Memory B cell (primary cell): ENCODE measurements at places on chromosomes 4 and X.

GRCh38 chrX:133633162-133633561, 217.9 kb upstream of the GPC4 start:
- no peak for DNase-seq
- no peaks in the 10 kb centered on the region for H3K36me3 ChIP-seq
- no peaks in the 10 kb centered on the region for H3K4me1 ChIP-seq
- no peak overlapping the region for H3K27ac ChIP-seq
- no peaks in the 10 kb centered on the region for H3K27me3 ChIP-seq

DNA sequence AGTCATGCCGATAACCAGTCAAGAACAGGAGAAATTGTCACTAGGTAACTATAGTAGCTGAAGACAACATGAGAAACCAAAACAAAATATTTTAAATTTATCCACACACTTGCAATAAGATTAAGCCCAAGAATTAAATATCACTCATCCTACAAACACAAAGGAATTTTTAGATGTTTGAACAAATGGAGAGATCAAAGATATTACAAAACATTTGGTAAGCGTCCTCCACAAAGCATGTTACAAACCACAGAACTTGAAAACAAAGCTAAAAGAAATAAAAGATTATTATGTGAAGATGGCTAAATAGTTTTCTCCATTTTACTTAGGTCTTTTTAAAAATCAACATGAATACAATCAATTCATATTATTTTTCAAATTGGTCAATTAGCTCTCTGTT, 631.9 kb upstream of the INTU start:
- H3K4me3 ChIP-seq, result no peak overlapping the region
- no peaks in the 10 kb centered on the region for H3K27me3 ChIP-seq
- no peak for DNase-seq
- H3K4me1 ChIP-seq, result no peaks in the 10 kb centered on the region
- H3K27ac ChIP-seq, result no peak overlapping the region

- no peak for DNase-seq
- no peak overlapping the region for H3K4me3 ChIP-seq
- H3K4me1 ChIP-seq, result no peaks in the 10 kb centered on the region
Measured at GRCh38 chrX:135490979-135491514, 29.4 kb upstream of the INTS6L start.

- H3K4me1 ChIP-seq, result no peaks in the 10 kb centered on the region
- H3K27me3 ChIP-seq, result no peaks in the 10 kb centered on the region
- no peaks in the 10 kb centered on the region for H3K36me3 ChIP-seq
- H3K27ac ChIP-seq, result no peak overlapping the region
- DNase-seq, result no peak
Measured at GRCh38 chr4:157616741-157617472, 396.4 kb downstream of the GRIA2 start.

DNA sequence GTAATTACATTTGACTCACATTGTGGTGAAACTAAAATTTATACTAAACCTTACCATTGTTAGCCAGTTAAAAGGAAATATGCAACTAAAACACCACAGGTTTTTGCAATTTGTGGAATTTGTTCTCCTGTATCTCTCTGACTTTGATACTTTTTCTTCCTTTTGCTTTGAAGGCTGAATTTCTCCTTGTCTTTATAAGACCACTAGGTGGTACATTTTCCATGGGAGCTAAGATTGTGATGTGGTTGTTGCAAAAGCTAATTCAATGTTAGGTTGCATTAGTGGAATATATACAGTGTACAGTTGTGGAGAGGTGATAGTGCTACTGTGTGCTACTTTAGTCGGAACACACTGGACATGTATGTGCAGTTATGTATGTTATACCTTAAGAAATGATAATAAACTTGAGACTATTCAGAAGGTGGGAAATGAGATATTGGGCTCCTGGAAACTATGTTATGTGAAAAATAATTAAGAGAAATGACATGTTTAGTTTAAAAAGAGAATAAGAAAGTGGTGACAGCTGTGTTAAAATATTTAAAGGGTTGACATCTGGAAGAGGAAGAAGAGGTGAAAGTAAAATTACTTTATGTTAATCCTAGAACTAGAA, 70.3 kb downstream of the ARL9 start:
- no peaks in the 10 kb centered on the region for H3K36me3 ChIP-seq
- no peaks in the 10 kb centered on the region for H3K4me1 ChIP-seq
- DNase-seq, result no peak
- H3K27me3 ChIP-seq, result peaks cover 9% of the 10 kb centered on the region

- H3K27me3 ChIP-seq, result no peaks in the 10 kb centered on the region
- no peak overlapping the region for H3K4me3 ChIP-seq
Measured at GRCh38 chr4:140662082-140662869, 93.5 kb upstream of the UCP1 start.

DNA sequence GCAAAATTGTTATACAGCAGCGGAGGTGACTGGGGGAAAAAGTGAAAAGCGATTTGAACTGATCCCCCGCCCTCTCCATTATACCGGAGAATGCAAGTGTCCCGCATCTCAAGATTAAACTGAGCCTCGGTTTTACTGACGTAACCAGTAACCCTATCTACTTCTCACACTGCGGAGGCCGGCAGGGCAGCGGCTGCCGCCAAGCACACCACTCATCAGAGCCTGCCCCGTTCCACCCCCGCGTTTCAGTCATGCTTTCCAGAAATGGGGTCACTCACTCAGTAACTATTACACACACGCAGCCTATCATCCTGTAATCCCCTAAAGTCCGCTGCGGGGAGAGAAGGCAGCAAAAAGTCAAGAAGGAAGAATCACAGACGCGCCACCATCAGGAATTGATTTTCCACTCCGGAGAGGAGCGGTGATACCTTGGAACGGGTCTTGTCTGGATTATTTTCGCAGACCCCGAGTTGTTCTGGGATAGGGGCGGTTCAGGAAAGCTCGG, 1.4 kb downstream of the RPS6KA3 start:
- peaks cover 2% of the 10 kb centered on the region for H3K36me3 ChIP-seq
- peaks cover 13% of the 10 kb centered on the region for H3K4me1 ChIP-seq
- H3K27ac ChIP-seq, result peak overlapping the region; percentile 96
- H3K4me3 ChIP-seq, result peak overlapping the region; percentile 97
- H3K27me3 ChIP-seq, result no peaks in the 10 kb centered on the region

- no peaks in the 10 kb centered on the region for H3K36me3 ChIP-seq
- no peak overlapping the region for H3K27ac ChIP-seq
Measured at GRCh38 chr4:164926301-164926700, 49.3 kb downstream of the APELA start.

GRCh38 chr4:3385711-3386420, 55.9 kb upstream of the HGFAC start:
- no peak overlapping the region for H3K27ac ChIP-seq
- H3K36me3 ChIP-seq, result peaks cover 9% of the 10 kb centered on the region
- H3K4me3 ChIP-seq, result no peak overlapping the region
- H3K4me1 ChIP-seq, result peaks cover 28% of the 10 kb centered on the region
- no peak for DNase-seq

- no peaks in the 10 kb centered on the region for H3K36me3 ChIP-seq
- DNase-seq, result no peak
- H3K27me3 ChIP-seq, result peaks cover 3% of the 10 kb centered on the region
- H3K4me1 ChIP-seq, result no peaks in the 10 kb centered on the region
Measured at GRCh38 chr4:5755161-5755560, 44.2 kb downstream of the EVC start.

DNA sequence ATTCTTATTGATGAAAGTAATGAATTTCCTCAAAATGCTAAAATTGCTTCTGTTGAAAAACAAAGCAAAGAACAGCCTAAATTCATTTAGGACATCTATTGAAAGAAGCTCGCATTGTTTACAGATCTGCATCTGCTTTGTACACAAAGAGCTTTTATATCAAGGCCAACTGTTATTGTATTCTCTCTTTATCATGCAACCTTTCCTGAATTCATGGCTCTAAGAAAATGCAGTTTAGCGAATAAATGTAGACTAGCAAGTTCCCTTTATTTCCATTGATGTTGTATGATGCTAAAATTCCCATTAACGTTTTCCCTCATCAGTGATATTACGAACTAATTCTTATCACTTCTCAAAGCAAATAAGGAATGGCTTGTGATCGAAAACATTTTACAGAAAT, 446.3 kb downstream of the MID1IP1 start:
- H3K36me3 ChIP-seq, result no peaks in the 10 kb centered on the region
- no peak overlapping the region for H3K27ac ChIP-seq
- H3K4me3 ChIP-seq, result no peak overlapping the region
